Frontal cortex (tissue), 4 donors: ENCODE measurements at places on chromosomes 2 and 18. TPM values are rescaled to one million over a fixed set of nuclear protein-coding genes. Genes with fewer than 3 reads are reported as not detected.

Gene DCC
- 15.1 TPM for total RNA-seq

Gene VSNL1
- total RNA-seq, result 24.5 TPM

Gene CD8B2
- under 0.01 TPM for total RNA-seq

Gene GALNT14
- total RNA-seq, result 10.2 TPM

Gene SETBP1
- 34.2 TPM for total RNA-seq

Gene EML6
- 5.3 TPM for total RNA-seq

Gene REG3G
- not detected for total RNA-seq

Gene CEP192
- total RNA-seq, result 73.0 TPM

DNA sequence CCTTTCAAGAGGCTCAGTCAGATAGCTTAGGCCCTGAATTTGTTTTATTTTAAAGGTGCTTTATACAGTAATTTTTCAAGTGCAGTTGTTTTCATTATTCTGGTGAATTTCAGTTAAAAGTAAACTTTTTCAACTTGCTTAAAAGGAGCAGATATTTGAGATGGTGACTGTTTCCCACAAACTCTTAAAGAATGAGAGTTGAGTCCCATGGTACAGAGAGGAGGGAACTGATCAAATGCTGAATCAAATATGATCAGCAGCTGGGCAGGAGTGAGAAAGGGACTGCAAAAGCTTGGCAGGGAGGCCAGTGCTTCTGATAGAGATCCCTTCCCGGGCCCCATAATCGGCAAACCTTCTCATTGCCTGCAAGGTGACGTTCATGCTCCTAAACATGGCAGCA lies 91.2 kb downstream of the KCNS3 start:
- DNase-seq, result no peak

DNA sequence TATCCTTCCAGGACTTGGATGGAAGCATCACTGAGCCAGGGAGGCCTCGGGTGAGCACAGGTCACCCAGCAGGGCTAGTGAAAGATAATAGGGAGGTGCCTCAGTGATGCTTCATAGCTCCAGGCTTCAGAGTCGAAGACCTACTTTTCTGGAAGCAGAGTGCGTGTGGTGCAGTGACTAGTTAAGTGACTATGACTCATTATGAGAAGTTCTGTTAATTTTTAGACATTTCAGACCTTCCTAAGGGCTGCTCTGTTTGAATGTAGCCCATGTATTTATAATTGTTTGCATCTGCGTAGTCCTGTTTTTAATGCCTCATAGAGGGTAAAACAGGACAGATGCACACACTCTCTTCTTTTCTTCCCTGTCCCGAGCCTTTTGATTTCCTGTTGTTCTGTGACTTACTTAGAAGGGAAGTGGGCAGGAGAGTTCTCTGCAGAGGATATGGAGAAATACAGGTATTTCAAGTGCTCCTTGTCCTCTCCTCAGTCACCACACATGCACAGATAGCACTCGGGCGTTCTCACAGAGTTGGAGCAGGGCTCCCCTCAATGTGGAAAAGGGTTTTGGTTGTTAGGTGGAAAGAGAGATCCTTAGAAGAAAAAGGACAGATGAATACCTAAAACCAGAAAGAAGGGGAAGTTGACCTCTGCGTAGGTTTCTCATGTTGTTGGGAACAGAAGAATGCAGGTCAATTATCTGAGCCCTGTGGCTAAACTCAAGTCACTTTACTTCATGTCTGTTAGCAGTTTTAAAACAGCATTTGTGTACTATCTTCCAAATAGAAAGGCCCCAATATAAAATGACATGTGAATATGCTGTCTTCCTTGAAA lies 34.7 kb downstream of the RALB start:
- no peak for DNase-seq

DNA sequence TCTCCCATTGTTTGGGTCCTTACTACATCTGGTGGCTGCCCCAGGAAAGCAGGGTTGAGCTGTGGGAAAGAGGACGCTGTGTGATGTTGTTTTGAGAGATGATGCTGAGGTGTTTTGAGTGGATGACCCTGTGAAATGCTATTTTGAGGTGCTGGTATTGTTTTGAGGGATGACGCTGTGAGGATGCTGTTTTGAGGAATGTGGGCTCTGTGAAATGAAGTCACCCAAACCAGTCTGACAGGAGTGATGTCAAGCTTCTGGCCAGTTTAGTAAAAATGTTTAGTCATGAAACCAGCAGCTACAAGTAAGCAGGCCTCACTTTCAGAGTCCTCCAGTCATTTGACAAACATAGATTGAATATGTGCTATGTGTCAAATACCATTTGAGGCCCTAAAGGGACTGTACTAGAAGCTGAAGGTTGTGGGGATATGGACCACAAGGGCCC lies 16.1 kb upstream of the PUM2 start:
- no peak for DNase-seq

DNA sequence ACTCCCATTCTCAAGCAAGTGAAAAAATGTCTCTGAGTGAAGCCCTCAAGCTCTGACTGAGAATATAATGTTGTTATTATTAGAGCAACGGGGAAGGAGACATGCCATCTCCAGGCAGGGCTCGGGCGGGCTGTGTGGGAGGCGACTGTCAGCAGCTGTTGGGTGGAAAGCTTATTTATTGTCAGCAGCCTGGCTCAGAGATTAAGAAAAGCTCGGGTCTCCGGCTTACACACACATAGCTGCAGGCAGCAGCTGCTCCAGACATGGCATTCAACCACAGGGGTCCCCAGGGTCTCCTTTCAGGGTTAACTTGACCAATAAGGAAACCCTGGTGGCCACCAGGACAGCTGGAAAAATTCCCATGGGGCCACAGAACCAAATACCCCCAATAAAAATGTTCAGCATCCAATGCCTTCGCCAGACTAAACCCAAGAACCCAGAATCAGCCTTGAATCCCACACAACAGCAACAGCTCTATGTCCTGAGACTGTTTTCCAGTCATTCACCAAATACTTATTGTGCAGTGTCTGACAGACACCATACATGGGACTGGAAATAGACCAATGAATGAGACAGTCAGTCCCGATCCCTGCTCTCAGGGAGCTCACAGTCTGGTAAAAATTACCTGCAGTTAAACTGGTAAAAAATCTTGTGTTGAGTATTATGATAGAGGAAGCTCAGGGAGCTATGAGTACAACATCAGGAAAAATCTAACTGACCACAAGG lies 70.5 kb upstream of the RTN4 start:
- no peak for DNase-seq

GRCh38 chr2:144529841-144530240 lies 9.9 kb upstream of the ZEB2 start:
- no peak for DNase-seq

DNA sequence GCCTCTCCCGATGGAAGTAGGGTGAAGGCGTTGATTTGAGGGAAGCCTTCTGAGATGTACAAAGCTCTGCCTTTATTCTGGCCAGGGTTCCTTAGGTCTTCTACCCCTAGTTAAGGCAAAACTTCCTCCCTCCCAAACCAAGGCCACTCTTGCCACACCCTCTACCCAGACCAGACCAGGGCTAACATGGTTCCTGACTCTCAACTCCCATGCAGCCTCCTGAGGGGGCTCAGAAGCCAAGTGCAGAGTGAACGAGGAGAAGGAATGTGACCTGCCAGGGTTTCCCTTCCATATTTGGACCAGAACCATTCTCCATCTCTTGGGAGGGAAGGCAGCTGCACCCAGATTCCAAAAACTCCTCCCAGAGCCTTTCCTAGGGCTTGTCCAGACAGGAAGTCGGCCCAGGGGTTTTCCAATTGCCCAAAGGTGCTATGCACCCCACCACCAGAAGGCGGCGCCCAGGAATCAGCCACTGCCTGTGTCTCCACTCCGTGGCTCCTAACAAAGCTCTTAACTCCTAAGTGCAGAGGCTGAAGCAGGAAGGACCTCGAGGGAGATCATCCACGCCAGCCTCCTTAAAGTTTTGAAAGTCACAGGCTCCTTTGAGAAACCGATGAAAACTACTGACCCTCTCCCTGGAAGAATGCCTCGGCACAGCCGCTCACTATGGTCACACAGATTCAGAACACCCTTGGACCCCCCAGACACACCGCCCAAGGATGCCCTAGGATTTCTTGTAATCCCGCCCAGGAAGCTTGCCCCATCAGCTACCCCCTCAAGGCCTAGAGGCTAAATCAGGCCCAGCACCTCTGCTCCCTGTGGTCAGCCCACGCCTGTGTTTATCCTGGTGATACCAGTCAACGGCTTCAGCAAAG lies 157.8 kb downstream of the SMAD2 start:
- no peak for DNase-seq

- DNase-seq, result no peak
Observed at GRCh38 chr2:212665948-212666347, 127.3 kb upstream of the ERBB4 start.

DNA sequence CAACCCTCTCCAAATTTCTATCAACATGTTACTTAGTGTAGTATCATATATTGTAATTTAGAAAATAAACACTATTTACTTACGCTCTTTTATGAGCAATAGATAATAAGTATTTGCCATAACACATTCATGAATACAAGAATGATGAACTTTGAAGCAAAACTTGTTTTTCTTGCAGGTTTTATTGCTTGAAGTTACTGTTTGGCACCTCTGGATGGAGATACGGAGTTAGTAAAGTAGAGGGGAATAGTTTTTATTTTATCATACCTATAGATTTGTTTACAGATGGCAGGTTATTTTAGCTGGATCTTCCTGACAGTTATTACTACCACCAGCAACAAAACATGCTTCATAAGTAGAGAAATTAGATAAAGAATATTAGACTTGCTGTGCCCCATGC lies 274.2 kb upstream of the LRRTM4 start:
- DNase-seq, result no peak

GRCh38 chr2:31382452-31383120 lies 32.0 kb downstream of the XDH start:
- DNase-seq, result no peak

GRCh38 chr2:31054842-31055388 lies 83.3 kb downstream of the GALNT14 start:
- no peak for DNase-seq

- peak; percentile 63 for DNase-seq
Observed at GRCh38 chr18:48022531-48023329, 92.3 kb upstream of the SMAD2 start.

- DNase-seq, result no peak
Observed at GRCh38 chr18:45317948-45318640, 297.2 kb upstream of the SLC14A2 start.
